ENCODE measurements at places on chromosomes 7 and 10. TPM values are rescaled to one million over a fixed set of nuclear protein-coding genes. Genes with fewer than 3 reads are reported as not detected.

ZNF25 gene
- total RNA-seq = 7.6 TPM

CFAP43 gene
- total RNA-seq = 1.6 TPM

TMEM225B gene
- 2.8 TPM for total RNA-seq

TDRD1 gene
- 0.13 TPM for total RNA-seq

OR2A12 gene
- not detected for total RNA-seq

FAM25C gene
- total RNA-seq = 268 TPM

UPF2 gene
- total RNA-seq = 20.6 TPM

TMEM178B gene
- 1.2 TPM for total RNA-seq

CPN1 gene
- total RNA-seq = not detected

PGAM2 gene
- total RNA-seq = 1.7 TPM

LEP gene
- total RNA-seq = 7.3 TPM

VAX1 gene
- not detected for total RNA-seq

CLEC5A gene
- total RNA-seq = 2.2 TPM

SLC26A5 gene
- 2.5 TPM for total RNA-seq

NUTM2A gene
- 2.5 TPM for total RNA-seq

ZCWPW1 gene
- total RNA-seq = 4.1 TPM

ERLIN1 gene
- total RNA-seq = 36.9 TPM

MACC1 gene
- 15.9 TPM for total RNA-seq

EBLN1 gene
- not detected for total RNA-seq

CPXM2 gene
- 1.6 TPM for total RNA-seq

IL6 gene
- 1.7 TPM for total RNA-seq

LRRC4 gene
- total RNA-seq = 0.74 TPM

ASB13 gene
- 28.5 TPM for total RNA-seq

Data from lower leg skin (tissue), 4 donors.